ENCODE measurements at places on chromosomes 5 and 9.

- H3K4me1 ChIP-seq: peaks cover 3% of the 10 kb centered on the region
- H3K27ac ChIP-seq: no peak overlapping the region
- no peak for DNase-seq
- no peaks in the 10 kb centered on the region for H3K36me3 ChIP-seq
- peaks cover 15% of the 10 kb centered on the region for H3K27me3 ChIP-seq
Measured at GRCh38 chr5:168467755-168468330, 18.4 kb upstream of the RARS1 start.

- peaks cover 3% of the 10 kb centered on the region for H3K36me3 ChIP-seq
- H3K4me3 ChIP-seq: no peak overlapping the region
- no peak for DNase-seq
- H3K4me1 ChIP-seq: peaks cover 3% of the 10 kb centered on the region
- peaks cover 57% of the 10 kb centered on the region for H3K27me3 ChIP-seq
Measured at GRCh38 chr5:175682664-175683063, 24.8 kb downstream of the HRH2 start.

- peaks cover 43% of the 10 kb centered on the region for H3K27me3 ChIP-seq
- H3K27ac ChIP-seq: no peak overlapping the region
- peaks cover 20% of the 10 kb centered on the region for H3K4me1 ChIP-seq
- H3K4me3 ChIP-seq: no peak overlapping the region
- DNase-seq: no peak
Measured at GRCh38 chr9:129262261-129262660, 84.2 kb upstream of the IER5L start.

DNA sequence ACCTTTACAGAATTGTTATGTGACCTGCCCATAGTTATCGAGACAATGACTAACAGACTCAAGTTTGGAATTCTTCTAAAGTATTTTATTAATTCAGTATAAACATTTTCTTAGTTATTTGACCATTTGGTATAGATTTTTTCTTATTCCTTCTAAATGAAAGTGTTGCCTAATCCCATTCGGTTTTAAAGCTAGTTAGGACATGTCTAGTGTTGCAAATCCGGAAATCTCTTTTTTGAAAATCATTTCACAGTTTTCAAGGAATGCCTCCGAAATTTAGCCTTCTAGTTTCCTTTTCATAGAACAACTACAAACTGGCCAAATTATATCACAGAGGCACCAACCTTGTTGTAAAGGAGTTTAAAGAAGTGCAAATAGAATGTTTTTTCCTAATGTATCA lies 171.8 kb downstream of the XRCC4 start:
- H3K4me3 ChIP-seq: no peak overlapping the region
- no peaks in the 10 kb centered on the region for H3K27me3 ChIP-seq
- H3K27ac ChIP-seq: no peak overlapping the region
- no peaks in the 10 kb centered on the region for H3K4me1 ChIP-seq
- DNase-seq: no peak

- DNase-seq: no peak
- H3K27ac ChIP-seq: no peak overlapping the region
- H3K4me3 ChIP-seq: peak overlapping the region; percentile 89
- H3K36me3 ChIP-seq: peaks cover 3% of the 10 kb centered on the region
- peaks cover 15% of the 10 kb centered on the region for H3K4me1 ChIP-seq
Measured at GRCh38 chr9:126624912-126625311, 11.2 kb downstream of the LMX1B start.

GRCh38 chr9:98500337-98500919 lies 208.3 kb downstream of the GABBR2 start:
- H3K4me3 ChIP-seq: no peak overlapping the region
- no peak overlapping the region for H3K27ac ChIP-seq
- H3K27me3 ChIP-seq: peaks cover 49% of the 10 kb centered on the region
- H3K36me3 ChIP-seq: no peaks in the 10 kb centered on the region
- no peak for DNase-seq

- H3K27me3 ChIP-seq: peaks cover 19% of the 10 kb centered on the region
- H3K27ac ChIP-seq: no peak overlapping the region
- H3K4me1 ChIP-seq: no peaks in the 10 kb centered on the region
- no peak overlapping the region for H3K4me3 ChIP-seq
- DNase-seq: no peak
Measured at GRCh38 chr9:96279932-96280331, 22.0 kb downstream of the HSD17B3 start.

DNA sequence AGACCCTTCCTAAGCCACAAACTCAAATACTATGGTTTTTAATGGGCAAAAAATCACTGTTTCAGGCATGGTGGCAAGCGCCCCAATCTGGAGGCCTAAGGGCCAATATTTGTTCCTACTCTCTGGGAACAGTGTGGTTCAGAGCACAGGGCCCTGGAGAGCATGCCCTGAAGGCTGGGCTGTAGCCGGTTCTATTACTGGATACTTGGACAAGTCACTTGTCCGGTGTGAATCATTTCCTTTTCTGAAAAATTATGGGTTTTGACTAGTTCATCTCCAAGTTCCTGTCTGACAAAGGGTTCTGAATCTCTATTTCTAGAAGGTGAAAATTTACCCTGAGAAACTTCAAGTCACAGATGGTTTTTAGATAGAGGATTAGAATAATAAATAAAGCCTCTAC lies 75.0 kb downstream of the OTULIN start:
- DNase-seq: no peak
- no peaks in the 10 kb centered on the region for H3K27me3 ChIP-seq
- no peak overlapping the region for H3K4me3 ChIP-seq
- peaks cover 23% of the 10 kb centered on the region for H3K36me3 ChIP-seq
- H3K27ac ChIP-seq: no peak overlapping the region

DNA sequence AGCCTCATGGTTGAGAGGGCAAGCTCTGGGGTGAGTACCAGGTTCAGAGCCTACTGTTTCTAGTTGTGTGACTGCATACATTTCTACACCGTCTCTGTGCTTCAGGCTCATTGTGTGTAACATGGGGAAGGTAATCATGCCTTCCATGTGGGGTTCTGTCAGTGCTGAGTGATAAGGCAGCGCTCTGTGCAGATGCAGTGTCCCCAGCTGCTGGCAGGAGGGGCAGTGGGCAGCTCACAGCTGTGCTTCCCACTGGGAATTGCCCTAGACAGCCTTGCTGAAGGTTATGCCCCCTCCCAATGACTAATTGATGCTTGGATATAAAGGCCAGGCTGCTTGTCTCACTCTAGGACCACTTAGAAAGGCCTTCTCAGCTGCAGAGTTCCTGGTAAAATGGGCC lies 121.8 kb upstream of the SAP30L start:
- no peak overlapping the region for H3K27ac ChIP-seq
- no peak overlapping the region for H3K4me3 ChIP-seq
- no peak for DNase-seq
- H3K27me3 ChIP-seq: no peaks in the 10 kb centered on the region
- H3K4me1 ChIP-seq: peaks cover 22% of the 10 kb centered on the region

- H3K4me3 ChIP-seq: peak overlapping the region; percentile 95
- H3K36me3 ChIP-seq: peaks cover 25% of the 10 kb centered on the region
- H3K4me1 ChIP-seq: peaks cover 13% of the 10 kb centered on the region
- H3K27ac ChIP-seq: peak overlapping the region; percentile 87
Measured at GRCh38 chr9:129081388-129081904, 535 bp downstream of the DOLPP1 start.

DNA sequence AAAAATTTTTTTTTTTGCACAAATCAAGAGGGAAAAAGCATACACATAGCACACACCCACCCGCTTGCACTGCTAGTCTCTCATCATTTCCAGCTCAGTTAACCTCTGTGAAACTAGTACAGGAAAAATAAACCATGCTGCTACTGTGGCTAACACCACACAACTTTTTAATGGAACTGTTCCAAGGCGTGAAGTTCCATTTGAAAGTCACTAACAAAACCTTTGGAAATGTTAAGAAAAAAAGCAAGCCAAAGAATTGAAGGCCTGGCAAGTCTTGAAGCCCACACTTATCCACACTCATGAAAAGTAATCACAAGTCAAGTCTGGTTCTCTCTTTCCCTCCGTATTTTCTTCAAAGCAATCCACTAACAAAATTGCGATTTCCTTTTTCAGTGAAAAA lies 116.3 kb downstream of the FANCC start:
- no peaks in the 10 kb centered on the region for H3K4me1 ChIP-seq
- H3K36me3 ChIP-seq: no peaks in the 10 kb centered on the region
- H3K27me3 ChIP-seq: no peaks in the 10 kb centered on the region

DNA sequence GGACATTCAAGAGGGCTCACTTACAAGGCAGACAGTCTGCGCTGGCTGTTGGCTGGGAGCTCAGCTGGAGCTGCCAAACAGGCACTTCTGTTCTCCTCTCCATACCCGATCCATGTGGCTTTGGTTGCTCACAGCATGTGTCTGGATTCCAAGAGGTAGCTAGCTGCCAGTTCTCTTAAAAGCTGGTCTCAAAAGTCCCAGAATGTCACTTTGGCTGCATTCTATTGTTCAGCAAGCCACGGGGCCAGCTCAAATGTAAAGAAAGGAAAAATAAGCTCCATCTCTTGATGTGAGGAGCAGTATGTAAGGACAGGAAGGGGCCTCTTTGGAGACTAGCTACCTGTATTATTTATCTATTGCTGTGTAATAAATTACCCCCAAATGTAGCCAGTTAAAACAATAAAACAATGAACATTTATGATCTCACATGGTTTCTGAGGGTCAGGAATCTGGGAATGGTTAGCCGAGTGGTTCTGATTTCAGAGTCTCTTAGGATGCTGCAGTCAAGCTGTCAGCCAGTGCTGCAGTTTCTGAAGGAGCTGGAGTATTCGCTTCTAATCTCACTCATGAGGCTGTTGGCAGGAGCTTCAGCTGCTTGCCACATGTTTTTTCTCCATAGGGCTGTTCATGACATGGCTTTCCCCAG lies 112.7 kb upstream of the CLINT1 start:
- H3K27me3 ChIP-seq: peaks cover 44% of the 10 kb centered on the region
- no peak overlapping the region for H3K27ac ChIP-seq
